ENCODE measurements at places on chromosomes 12 and 14.

DNA sequence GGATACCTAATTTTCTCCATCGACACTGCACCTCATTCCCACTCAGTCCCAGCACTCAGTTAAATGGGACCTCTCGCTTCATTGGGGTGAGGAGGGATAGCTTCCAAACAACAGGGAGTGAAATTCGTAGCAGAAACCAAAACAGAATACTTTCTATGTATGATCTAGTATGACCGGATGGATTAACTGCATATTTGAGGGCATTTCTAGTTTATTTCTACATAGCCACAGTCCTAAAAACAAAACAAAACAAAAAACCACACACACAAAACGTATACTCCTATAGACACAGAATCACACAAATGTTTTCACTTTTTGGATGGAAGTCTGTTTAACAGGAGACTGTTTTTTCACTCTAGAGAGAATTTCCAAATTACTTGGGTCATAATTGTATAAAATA lies 307.5 kb upstream of the FKBP4 start:
- no peak for DNase-seq

GRCh38 chr14:76456200-76456599 lies 80.3 kb downstream of the ESRRB start:
- no peak for DNase-seq

GRCh38 chr12:113818283-113818682 lies 147.8 kb downstream of the RBM19 start:
- no peak for DNase-seq

DNA sequence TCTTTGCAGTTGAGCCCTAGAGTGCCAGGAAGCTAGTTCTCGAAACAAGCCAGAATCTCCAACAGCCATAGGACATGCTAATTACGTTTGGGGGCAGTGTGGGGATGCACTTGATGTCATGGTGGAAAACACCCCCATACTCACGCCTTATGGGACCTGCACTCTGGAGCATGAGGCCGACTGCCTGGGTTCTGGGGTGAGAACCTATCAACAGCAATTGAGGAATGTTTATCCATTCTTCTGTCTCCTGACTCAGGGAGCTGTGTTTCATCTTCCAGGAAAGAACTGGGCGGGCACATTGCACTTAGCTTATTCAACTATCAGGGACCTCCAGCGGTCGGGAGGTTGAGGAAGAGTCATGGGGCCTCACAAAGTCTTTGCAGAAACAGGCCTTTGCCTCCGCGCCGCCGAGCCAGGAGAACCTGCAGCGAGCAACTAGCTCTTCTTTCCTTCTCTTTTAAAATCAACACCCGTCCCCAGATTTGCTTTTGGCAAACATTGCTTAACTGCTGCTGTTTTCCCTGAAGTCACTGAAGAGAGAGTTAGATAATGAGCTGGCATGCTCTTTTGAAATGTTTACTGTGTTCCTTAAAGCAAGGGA lies 226.1 kb upstream of the DIO3 start:
- no peak for DNase-seq

DNA sequence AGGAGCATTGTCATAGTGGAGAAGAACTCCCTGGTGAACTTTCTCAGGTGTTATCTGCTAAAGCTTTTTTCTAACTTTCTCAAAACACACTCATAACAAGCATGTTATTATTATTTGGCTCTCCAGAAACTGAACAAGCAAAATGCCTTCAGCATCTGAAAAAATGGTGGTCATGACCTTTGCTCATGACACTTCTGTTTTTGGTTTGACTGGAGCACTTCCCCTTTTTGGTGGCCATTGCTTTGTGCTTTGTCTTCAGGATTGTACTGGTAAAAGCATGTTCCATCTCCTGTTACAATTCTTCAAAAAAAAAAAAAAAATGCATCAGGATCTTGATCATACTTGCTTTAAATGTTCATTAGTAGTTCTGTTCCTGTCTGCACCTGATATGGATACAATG lies 1241.6 kb upstream of the USP15 start:
- DNase-seq: no peak

DNA sequence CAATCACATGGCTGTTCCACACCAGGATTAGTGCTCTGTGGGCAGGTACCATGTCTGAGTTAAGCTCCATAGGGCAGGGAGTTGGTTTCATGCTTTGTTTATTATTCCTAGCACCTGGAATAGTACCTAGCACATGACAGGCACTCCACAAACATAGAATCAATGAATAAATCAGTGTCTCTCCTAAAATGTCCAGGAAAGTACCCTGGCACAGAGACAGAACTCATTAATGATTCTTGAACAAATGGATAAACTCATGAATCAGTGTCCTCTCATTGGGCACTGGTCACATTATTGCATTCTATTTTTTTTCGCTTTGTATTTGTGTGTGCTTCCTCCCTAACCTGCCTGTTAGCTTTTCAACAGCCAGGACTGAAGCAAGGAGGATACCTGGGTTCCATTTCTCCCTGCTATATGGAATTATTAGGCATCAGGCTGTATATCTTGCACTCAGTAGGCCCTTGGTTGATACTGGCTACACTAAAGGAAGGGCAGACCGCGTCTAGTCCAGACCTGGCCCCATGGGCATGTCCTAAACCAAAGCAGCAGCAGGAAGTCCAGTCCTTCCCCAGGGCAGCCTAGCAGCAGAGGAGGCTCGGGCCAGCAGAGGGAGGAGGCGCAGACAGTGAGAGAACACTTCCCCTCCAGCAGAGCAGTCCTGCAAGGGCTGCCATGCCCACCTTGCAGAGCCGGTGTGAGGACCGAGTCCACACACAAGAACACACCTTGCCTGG lies 18.4 kb downstream of the HDAC7 start:
- DNase-seq: no peak

Measured in activated T-cell treated with anti-CD3 and anti-CD28 coated beads, Interleukin-2, amount 50 U/mL, for 24 hours (primary cell).